ENCODE measurements at places on chromosomes 13 and 19.
A peak's percentile ranks its signal among the peaks of the same experiment; 100 is the strongest.

DNA sequence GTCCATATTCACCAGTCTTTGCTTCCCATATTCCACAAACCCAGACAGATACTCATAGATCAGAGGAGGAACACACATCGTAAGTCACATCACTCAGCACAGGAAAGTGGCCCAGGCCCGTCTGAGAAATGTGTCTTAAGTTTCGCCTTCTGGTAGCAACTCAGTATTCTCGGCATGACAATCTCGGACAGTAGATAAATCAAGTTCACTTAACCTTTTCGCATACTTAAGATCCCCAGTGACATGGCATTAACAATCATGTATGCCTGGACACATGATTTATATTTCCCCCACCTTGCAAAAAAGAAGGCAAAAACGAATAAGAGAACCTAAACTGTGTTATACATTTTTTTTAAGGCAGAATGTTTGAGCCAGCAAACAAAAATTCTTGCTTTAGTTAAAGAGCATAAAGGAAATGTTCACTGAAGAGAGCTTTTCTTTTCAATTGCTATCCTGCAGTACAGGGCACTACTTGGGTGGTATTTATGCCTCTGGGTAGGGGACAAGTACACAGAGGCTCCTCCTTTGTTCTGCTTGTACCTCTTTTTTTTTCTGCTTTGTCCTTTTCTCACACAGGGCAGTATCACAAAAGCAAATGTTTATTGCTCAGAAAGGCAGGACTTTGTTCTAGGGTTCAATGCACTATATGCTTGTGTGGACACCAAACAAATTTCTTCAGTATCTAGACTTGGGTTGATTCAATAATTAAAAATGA lies 360.6 kb downstream of the TDRD3 start:
- no peak for DNase-seq

DNA sequence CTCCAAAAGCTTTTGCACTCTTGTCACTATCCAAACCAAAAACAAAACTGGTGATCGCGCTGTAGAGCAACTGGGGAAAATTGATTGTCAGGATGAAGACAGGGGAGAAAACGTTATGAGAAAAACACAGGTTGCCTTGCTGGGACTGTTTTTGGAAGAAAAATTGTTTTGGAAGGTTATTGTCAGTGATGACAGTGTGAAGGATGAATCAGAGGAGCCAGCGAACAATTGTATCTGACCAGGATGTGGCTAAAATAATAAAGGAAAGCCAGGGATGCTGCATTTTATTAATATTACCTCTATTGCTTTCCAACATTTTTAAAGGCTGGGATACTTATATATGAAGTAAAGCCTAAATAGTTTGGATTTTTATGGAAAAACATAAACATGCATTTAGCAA lies 334.0 kb downstream of the SPRY2 start:
- no peak for DNase-seq

DNA sequence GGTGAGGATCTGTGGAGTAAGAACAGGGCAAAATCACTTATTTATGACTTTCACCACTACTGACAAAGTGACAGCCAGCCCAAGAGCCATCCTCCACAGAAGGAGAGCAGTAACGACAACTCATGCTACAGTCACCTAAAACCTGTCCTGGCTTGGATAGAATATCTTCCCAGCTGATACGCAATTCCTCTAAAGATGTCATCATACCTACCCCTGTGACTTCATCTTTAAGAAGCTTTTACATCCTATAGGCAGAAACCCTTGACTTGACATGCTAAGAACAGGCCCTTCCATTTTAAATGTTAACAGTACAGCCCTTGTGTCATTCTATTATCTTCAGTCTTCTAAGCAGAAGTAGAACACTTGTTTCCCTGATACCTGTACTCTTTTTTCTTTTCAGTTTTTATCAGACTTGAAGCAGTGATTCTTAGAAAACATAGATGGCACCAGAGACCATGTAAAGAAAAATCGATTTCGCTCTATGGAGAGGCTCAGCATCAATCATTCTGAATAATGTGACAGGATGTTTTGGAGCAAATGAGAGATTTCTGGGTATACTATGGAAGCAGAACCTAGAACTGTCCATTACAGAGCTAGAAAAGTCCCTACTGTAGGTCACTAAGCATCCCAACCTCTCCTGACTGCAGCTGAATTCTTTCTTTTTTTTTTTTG lies 20.1 kb downstream of the STOML3 start:
- no peak for DNase-seq

- no peak for DNase-seq
Observed at GRCh38 chr13:42696191-42696590, 85.2 kb upstream of the FAM216B start.

GRCh38 chr13:106996867-106997618 lies 429.1 kb upstream of the ARGLU1 start:
- DNase-seq = no peak

GRCh38 chr13:50374517-50374916 lies 359.3 kb downstream of the KCNRG start:
- DNase-seq = no peak

GRCh38 chr13:28637714-28638355 lies 21.1 kb upstream of the POMP start:
- no peak for DNase-seq

GRCh38 chr19:21098291-21098690 lies 16.3 kb downstream of the ZNF714 start:
- no peak for DNase-seq

GRCh38 chr13:43244481-43244880 lies 221.1 kb downstream of the DNAJC15 start:
- no peak for DNase-seq

DNA sequence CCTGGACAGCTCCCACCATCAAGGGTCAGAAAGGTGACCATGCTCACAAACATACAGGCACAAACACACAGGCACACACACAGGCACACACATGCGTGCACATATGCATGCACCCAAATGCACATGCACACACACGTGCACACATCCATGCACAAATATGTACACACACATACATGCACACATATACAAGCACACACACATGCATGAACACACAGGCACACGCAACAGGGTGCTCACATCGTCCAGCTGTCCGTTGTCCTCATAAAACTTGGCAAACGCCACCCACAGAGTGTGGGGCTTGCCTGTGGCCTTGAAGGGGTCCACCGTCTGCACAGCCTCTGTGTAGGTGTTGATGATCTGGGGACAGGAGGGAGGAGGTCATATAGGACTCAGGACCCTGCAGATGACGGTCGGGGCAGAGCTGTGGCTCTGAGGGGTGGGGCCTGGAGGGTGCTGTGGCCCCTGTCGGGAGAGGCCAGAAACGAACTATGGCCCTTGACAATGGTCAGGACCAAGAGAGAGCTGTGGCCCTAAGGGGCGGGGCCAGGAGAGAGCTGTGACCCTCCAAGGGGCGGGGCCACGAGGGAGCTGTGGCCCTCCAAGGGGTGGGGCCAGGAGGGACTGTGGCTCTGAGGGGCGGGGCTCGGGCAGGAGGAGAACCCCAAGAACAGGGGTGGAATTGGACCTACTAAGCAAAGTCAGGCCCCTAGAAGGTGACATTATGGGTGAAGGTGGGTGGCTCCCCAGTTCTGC lies 6.2 kb downstream of the XAB2 start:
- DNase-seq = no peak

- no peak for DNase-seq
Observed at GRCh38 chr13:22111961-22112360, 441.1 kb downstream of the FGF9 start.

DNA sequence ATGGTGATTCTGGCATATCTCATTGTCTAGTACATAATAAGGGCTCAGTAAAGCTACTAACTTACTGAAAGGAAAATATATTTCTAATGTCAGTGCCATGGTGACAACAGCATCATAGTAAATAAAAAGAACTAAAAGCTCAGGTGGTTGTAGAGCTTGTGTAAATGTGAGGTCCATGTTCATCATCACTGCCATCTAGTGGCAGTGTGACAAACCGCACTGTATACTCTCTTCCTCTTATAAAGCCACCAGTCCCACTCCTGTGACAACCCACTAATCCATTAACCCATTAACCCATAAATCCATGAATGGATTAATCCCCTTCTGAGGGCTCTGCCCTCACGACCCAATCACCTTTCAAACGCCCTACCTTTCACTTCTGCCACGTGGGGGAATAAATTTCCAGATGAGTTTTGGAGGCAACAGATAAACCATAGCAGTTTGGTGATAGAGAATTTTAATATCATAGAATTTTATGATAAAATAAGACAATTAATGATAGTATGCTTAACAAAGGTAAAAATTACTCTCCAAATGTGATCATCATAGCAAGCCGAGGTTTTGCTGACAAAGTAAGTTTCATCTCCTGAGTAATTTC lies 160.4 kb upstream of the SGCG start:
- no peak for DNase-seq

GRCh38 chr13:104996022-104996421 lies 1539.4 kb downstream of the EFNB2 start:
- no peak for DNase-seq

GRCh38 chr13:114311387-114311786 lies 2.9 kb upstream of the CHAMP1 start:
- DNase-seq = no peak

DNA sequence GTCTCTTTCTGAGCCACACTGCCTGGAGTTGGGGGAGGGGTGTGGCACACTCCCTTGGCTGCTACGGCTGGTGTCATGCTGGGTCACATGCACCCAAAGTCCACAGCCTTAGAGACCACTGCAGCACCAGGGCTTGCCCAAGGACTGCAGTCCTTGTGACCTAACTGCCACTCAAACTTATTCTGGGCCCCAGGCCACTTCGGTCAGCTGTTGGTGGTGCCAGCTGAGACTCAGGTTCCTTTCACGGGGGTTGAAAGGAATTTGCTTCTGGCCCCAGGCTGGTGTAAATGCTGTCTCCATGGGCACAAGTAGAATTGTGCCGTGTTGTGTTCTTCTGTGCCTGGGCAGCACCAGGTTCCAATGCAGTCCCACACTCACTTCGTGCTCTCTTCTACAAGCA lies 9.5 kb upstream of the VN1R1 start:
- no peak for DNase-seq

DNA sequence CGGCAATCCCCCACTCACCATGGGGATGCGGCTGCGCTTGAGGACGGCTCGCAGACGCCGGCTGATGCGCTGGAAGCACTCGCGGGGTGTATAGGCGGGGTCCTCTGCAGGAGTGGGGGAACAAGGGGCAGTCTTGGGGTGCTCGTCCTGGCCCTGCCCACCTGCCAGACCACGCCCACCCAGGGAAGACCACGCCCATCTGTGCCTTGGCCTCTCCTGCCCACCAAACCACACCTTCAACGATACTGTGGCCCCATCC lies 6.7 kb downstream of the RNU6-9 start:
- DNase-seq = no peak

DNA sequence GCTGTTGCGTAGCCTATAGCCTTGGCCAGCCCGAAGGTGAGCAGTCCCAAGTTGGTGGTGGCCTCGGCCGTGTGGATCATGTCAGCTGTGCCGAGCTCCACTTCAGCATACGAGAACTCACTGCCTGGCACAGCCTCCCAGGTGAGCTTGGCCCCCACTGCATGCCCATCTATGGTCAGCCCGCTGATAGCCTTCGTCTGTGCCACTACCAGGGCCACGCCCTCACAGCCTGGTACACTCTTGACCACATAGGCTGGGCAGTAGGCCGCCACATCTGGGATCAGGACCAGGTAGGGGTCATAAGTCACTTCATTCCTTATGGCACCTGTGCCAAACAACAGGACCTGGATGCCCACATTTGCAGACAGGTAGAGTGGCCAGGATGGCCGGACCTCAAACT lies 7.4 kb downstream of the FCGBP start:
- DNase-seq = no peak

GRCh38 chr19:51807111-51807701 lies 12.2 kb downstream of the FPR3 start:
- DNase-seq = no peak

- DNase-seq = peak; percentile 97
Observed at GRCh38 chr19:1074544-1075283, 7.7 kb downstream of the ARHGAP45 start.

- no peak for DNase-seq
Observed at GRCh38 chr19:710767-711166, 2.0 kb downstream of the PALM start.

- DNase-seq = no peak
Observed at GRCh38 chr13:37173214-37173613, 67.8 kb upstream of the CSNK1A1L start.

GRCh38 chr13:85255978-85256377 lies 543.2 kb downstream of the SLITRK6 start:
- no peak for DNase-seq

GRCh38 chr13:79917628-79918027 lies 423.3 kb downstream of the SPRY2 start:
- DNase-seq = no peak

DNA sequence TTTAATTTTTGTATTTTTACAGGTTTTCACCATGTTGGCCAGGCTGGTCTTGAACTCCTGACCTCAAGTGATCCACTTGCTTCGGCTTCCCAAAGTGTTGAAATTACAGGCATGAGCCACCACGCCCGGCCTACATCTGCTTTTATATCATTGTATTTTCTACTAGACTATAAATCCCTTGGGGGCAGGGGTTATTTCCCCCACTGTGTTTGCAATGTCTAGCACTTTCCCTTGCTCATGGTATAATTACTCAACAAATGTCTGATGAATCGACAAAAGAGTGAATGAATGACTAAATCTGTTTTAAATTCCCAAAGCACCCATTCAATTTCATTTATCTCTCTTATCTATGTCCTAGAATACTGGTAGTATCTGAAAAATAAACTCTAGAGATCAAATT lies 244.5 kb upstream of the CSNK1A1L start:
- no peak for DNase-seq

DNA sequence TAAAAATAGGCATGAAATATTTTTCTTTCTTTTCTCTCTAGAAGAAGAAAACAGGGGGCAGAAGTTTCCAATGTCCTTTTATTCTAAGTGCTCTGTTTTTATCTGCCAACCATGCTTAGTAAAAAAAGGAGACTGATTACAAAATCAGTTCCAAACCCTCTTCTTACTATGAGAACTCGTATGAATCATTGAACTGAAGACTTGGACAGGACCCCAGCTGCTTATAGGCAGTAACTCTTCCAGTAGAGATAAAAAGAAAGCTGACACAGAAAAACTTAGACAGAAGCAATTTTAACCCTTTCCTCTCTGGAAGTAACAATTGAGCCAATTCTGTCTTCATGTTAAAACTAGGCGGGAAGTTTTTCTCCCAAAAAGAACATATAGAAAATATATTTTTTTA lies 24.5 kb upstream of the FREM2 start:
- DNase-seq = no peak

DNA sequence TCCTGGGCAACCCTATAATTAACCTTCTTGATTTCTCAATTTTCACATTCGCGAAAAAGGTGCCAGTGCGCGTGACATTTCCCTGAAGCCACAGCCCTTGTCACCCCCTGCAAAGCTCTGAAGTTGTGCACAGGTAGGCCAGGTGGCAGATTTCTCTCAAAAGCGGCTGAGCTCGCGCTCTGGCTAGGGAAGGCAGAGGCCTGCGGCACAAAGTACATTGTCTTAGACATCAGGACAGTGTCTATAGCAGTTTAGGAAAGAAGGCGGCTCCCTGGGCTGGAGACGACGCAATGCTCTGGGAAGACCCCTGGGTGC lies 42.9 kb upstream of the ZNF14 start:
- no peak for DNase-seq

DNA sequence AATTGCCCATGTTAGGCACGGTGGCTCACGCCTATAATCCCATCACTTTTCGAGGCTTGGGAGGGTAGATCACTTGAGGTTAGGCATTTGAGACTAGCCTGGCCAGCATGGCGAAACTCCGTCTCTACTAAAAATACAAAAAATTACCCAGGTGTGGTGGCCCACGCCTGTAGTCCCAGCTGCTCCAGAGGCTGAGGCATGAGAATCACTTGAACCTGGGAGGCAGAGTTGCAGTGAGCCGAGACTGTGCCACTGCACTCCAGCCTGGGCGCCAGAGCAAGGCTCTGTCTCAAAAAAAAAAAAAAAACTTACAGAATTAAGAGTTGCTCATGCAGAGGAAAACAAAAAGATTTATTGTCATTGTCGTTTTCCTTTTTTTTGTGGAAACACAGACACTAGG lies 3.4 kb upstream of the PSMC4 start:
- no peak for DNase-seq

All from upper lobe of right lung (tissue), 1 donor.